ENCODE measurements at places on chromosomes 2 and 18.

GRCh38 chr2:231161877-231162329, 36.5 kb upstream of the ARMC9 start:
- no peak for DNase-seq

DNA sequence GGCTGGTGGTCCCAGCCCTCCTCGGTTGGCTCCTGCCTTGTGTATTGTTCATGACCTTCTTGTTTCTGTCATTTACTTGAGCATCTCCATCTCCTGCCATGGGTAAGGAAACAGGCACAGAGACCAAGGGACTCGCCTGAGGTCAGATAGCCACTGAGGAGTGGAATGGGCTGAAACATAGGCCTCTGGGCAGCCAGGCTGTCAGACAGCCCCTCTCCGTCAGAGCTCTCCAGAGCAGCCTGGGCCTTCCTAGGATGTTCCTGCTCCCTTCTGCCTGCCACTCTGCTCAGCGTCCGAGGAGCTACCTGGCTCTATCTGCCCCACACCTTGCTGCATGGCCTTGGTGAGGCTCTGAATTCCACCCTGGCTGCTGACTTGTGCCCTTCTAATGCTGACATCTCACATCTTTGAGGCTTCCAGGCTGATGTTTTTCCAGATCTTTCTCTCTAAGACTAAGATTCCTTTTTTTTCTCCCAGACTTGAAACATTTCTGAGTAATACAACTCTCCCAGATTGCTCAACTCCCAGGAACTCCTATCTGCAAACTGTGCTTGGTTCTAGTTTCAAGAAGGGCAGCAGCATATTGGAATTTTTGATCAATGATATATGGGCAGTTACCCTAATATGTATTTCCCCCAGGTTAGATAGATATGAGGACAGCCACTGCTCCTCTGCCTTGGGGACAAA, 67.7 kb downstream of the MCFD2 start:
- no peak for DNase-seq

GRCh38 chr2:106094131-106094841, 99.8 kb downstream of the UXS1 start:
- no peak for DNase-seq

- no peak for DNase-seq
Measured at GRCh38 chr2:219769090-219769910, 141.9 kb downstream of the SLC4A3 start.

DNA sequence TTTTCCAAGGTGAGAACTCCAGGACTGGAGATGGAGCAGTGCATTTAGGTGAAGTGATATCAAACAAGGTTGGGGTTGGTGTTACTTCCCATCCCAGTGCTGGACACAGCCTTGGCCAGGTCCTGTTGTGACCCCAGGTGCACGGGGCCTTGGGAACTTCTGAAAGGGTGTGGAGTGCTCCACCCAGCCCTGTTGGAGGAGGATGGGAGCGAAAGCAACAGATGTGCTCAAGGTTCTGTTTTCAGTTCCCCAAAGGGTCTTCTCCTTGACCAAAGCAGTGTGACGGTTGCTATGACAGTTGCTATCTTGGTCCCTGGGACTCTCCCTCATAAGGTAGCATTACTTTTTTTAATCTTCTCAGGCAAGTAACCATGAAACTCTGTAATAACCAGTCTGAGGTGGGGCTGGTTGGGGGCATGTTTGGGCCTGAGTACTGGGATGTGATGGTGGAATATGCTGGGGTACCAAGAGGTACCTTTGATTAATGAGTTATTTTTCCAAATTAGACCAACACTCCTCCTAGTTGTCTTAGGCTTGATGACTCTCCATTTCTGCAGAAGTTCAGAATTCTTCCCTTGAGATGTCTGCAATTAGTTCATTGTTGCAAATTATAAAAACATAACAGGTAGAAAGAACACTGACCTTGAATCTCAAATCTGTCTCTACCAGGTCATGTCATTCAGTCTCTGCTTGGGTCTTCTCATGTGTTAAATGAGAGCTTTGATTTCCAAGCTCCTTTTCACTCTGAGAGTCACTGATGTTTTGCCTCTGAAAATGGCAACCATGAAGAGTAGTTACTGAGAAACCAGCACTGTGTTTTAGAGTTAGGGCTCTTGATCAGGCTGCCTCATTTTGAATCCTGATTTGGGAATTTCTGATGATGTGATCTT, 154.5 kb downstream of the RPIA start:
- no peak for DNase-seq

DNA sequence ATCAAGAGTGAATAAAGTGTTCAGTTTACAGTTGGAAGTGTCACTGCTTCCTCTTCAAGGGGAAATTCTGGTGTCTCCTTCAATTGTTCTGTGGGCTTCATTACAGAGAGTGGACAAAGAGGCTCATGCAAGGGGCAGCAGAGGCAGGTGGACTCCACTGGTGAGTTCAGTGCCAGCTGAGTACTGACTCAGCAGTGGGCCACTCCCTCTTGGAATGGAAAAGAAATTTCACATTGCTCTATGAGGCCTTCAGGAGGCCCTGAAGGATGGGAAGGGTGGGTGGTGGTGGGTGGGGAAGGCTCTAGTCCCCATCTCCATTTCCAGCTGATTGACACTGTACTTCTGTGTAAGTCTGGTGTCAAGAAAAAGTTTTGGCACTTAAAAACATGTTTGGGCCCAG, 66.4 kb downstream of the PRELID3A start:
- no peak for DNase-seq

GRCh38 chr2:121884511-121884921, 129.1 kb downstream of the TSN start:
- DNase-seq, result no peak

DNA sequence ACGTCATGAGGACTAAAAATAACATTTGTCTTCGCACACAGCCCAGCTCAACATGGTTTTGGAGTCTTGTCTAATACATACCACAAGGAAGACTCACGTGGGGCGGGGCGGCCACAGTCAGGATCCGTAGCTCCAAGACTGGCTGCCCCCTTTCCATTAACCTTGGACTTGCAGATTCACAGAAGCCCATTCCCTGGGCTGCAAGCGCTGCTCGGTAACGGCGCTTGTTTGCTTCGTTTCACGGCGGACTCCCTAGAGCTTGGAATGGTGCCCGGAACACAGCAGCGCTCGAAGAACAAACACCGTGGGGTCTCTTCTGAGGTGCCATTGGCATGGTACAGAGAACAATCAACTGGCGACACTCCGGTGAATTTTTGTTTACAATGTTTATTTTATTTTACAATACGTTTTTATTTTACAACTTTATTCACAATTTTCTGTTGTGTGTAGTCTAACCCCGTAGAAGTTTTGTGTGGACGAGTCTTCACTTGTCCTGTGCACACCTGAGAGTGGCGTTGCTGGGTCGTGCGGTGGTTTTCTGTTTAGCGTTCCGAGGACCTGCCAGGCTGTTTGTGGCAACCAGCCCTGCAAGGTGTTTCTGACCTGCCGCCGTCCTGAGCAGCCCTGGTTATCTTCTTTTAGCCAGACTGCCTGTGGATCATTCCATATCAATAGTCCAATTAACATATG, 126.5 kb downstream of the GALR1 start:
- no peak for DNase-seq

All from activated CD4-positive, alpha-beta T cell treated with anti-CD3 and anti-CD28 coated beads, Interleukin-2, amount 50 U/mL, for 24 hours (primary cell).